ENCODE measurements at places on chromosomes 1 and 21.
A peak's percentile ranks its signal among the peaks of the same experiment; 100 is the strongest.

DNA sequence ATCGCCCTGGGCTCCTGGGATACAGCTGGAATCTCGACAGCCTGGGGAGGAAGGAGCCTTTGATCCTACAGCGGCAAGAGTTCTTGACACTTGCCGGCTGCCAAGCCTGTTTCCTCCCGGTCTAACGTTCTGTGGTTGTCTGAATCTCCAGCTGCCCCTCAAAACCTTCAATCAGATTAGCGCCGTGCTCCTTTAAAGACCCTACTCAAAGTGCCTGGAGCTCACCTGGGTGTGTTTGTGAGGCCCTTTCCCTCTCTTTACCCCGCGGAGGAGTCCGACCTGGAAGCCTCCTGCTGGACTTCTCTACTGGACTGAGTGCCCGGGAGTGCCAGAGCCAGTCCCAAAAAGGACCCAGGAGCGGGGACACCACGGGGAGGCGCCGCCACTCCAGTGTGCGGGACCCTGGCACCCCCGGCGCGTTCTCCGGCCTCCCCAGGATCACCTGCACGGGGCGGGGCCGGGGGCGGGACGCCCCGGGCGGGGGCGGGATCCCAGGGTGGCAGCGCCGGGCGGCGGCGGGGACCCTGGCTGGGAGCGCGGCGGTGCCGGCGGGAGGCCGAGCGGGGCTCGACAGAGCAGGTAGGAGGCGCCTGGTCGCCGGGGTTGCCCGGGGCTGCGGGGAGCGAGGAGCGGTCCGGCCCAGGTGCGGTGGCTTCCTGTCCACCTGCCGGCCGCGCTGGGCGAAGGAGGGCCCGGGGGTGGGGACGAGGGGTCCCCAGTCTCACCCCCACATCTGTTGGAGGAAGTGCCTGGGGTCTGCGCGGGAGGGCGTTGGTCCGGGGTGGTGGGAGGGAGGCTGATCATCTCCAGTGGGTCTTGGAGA, at the start of gene NCMAP:
TSS of gene NCMAP (plus strand) at position 497 of the 823 bp plus-strand sequence. CDS start 39,344 bp downstream, outside the sequence.
- peak; percentile 66 for DNase-seq

GRCh38 chr1:14660801-14661200, 62.3 kb downstream of the KAZN start:
- DNase-seq = peak; percentile 45

DNA sequence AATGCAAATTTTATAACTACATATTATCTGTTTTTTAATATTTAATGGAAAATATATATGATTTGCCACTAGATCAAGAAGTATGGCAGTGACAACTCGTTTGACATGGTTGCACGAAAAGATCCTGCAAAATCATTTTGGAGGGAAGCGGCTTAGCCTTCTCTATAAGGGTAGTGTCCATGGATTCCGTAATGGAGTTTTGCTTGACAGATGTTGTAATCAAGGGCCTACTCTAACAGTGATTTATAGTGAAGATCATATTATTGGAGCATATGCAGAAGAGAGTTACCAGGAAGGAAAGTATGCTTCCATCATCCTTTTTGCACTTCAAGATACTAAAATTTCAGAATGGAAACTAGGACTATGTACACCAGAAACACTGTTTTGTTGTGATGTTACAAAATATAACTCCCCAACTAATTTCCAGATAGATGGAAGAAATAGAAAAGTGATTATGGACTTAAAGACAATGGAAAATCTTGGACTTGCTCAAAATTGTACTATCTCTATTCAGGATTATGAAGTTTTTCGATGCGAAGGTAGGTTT, 556 bp downstream of the IFI44 start:
- peak; percentile 1 for DNase-seq

- DNase-seq = no peak
Observed at GRCh38 chr1:62013264-62013663, 181.4 kb upstream of the L1TD1 start.

DNA sequence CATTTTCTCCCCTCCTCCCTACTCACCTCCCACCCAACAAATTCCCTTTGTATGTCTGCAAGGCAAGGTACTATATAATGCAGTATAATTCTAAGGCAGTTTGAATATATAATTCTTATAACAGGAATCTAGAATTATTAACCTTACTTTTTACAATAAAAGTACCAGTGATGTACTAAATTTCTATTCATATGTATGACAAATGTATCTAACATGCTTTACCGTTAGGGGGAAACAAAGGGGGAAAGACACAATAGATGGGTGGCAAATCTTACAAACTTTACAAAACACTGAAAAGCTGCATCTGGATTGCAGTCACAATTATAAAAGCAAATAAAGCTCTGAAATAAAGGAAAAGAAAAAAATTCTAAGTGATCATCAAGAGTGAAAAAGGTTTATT, 2.3 kb downstream of the PIK3R3 start:
- no peak for DNase-seq

GRCh38 chr1:117061986-117062415, 1.9 kb downstream of the TTF2 start:
- DNase-seq = no peak

GRCh38 chr1:183702813-183703198, 49.7 kb upstream of the APOBEC4 start:
- no peak for DNase-seq

DNA sequence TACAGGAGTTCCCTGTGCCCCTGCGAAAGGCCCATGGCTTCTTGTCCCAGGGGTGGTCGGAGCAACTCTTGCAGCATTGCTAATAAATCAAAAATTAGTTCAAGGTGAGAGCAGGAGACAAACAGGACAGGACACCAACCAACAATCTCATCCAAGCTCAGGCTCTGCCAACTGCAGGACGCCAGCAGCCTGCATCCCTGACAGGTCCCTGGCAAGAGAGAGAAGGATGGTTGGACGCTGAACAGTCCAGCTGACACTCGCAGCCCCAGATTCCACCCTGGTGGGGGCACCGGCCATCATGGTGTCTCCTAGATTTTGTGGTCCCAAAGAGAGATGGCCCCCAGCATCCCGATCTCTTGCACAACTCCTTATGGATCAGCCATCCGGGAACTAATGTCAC, 142.1 kb upstream of the VAMP3 start:
- DNase-seq = no peak

- no peak for DNase-seq
Observed at GRCh38 chr1:50562106-50562505, 138.9 kb upstream of the DMRTA2 start.

- no peak for DNase-seq
Observed at GRCh38 chr1:25066256-25066655, 136.2 kb upstream of the RUNX3 start.

DNA sequence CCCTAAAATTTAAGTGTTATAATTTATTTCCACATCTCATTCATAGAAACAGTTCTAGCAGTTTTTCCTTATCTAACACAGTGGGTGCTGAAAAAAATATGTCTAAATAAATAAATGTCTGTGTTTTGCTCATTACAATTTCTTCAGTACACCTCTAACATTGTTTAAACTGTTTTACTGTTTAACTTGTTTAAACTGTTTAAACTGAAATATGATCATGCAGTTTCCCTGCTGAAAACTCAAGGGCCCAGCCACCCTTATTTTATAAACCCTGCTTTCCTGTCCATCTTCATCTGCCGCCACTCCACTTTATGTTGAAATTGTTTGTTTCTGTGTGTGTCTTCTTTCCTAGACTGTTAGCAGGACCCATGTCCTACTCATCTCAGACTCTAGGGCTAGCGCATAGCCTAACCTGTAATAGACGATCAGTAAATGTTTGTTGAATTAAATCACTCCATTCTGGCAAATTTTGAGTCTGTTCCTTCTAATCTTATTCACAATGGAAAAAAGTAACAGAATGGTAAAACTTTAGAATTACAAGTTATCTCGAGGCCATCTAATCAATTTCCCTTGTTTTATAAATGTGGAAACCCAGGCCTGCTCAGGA, 9.4 kb upstream of the PIK3C2B start:
- DNase-seq = no peak

DNA sequence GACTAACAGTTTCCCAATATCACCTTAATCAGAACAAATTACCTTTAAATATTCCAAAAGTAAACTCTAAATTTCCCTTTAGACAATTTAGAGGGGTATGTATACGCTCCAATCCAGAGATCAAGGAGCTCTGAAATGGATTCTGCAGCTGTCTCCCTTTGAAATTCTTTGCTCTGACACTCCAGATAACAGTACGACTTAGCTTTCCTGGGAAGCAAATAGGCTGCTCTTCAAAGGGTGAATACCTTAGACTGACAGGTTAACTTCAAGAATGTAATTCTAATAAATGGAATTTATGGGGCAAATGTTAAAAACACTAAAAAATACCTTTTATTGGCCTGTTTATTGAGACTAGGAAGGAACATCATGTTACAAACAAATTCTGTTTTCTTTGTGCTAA, 357.2 kb downstream of the USP25 start:
- no peak for DNase-seq

- DNase-seq = no peak
Observed at GRCh38 chr1:85411567-85412305, 53.2 kb downstream of the DDAH1 start.

- no peak for DNase-seq
Observed at GRCh38 chr1:226201029-226201593, 14.6 kb upstream of the ACBD3 start.

DNA sequence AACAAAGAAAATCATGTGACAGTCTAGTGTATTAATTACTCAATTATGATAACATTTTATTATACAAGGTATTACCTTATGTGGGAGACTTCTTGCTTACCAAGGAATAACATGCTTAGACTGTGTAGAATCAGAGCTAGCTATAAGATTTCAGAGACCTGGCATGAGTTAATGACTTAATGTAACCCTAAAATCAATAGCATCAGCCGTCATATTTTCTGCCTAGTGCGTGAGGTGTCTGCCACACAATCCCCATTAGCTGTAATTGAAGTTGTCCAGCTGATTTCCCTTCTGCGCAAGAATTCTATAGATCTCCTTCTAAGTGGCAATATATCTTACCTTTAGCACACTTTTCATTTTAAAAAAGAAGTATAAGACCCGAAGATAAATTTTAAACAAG, 28.8 kb downstream of the CHODL start:
- no peak for DNase-seq

DNA sequence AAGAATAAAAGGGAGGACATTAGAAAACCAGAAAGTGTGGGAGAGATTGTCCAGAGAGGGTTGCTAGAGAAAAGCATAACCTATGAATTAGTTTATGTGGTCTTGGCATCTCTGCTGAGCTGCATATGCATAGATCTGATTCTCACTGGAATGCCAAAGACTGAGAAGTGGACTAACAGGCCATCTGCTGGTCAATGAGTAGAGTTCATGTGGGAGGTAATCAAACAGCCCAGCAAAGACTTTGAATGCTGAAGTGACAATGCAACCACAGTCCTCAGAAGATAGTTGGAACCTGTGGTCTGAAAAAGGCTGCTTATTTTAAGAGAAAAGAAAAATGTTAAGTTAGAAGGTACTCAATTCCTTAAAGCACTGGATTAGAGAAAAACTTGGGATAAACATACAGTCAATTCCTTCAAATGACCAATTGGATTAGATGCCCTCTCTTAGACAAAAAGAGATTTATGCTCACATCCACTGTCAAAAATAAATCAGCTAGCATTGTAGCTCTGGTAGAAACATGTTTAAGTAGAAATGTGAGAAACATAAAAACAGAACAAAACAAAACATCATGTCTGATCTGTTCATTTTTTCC, 382.8 kb downstream of the AMY1C start:
- DNase-seq = no peak

DNA sequence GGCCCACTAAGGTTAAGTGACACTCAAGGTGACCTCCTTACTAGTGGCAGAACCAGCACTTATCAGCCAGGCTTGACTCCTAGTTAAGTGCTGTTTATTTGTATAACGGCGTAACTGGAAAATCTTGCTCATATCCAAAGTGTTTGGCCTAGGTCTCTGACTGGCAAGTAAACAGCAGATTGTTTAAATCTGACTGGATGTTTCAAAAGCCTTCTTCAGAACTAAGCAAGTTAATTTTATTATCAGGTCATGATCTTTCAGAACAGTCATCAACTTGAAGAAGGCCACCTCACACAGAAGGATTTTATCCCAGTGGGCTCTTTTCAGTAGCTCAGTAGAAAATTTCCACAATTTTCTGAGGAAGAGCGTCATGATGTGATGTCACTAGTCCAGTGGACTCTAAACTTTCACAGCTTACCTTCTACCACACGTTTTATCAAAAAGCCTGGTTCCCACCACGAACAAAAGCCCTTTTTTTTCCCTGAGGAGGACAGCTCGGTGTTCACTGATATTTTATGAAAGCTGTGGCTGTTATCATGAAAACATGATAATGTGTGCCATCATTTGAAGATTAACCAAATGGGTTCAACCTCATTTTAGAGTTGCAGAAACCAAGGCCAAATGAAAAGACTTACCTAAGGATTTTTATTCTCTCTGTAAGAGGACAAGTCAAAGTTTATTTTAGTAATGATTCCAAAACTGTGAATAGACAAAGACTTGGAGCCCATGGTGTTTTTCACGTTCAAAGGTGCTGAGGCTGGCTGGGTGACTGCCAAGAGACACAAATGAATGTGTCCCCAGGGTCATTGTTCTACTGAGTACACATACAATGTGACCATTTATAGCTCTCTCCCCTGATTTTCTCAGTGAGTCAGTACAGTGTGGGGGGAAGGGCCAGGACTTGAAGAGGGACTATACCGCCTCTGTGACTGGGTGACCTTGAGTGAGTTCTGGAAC, 9.1 kb downstream of the SGIP1 start:
- peak; percentile 85 for DNase-seq

GRCh38 chr21:45829668-45830067, 151.9 kb upstream of the COL6A1 start:
- DNase-seq = no peak

- no peak for DNase-seq
Observed at GRCh38 chr1:51072043-51072439, 30.0 kb upstream of the C1orf185 start.

- no peak for DNase-seq
Observed at GRCh38 chr1:159815926-159816325, 10.7 kb upstream of the SLAMF8 start.

DNA sequence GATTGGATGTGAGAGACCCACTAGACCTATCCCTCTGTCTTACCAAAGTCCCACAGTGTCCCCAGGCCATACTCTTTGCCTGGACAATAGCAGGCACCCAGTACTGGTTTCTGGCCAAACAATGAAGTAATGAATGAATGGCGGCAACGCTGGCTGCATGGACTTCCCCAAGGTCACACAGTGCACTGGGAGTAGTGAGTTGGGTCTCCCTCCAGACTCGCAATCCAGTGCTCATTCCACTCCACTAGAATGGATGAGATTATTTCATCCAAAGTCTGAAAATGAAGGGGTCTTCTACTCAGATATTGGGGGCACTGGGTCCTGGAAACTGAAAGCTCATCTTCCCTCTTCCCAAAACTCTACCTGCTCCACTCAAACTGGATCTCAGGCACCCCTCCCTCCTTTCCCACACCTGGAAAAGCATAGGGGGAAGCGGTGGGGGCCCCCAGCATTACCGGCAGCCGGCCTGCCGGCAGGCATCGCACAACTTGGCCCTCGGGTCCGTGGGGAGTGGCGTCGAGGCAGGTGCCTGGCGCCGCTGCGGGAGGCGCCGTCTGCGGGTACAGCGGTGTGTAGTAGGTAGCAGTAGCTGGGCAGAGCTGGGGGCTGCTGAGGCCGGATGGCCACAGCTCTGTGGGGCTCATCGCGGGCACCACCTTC, 816 bp downstream of the E2F2 start:
- peak; percentile 59 for DNase-seq

- DNase-seq = no peak
Observed at GRCh38 chr1:192821296-192821695, 12.5 kb downstream of the RGS2 start.

GRCh38 chr1:220198186-220199005, 73.9 kb downstream of the RAB3GAP2 start:
- DNase-seq = no peak

- no peak for DNase-seq
Observed at GRCh38 chr1:31426249-31426922, 13.4 kb downstream of the SERINC2 start.

GRCh38 chr1:17007121-17007520, 4.6 kb downstream of the ATP13A2 start:
- no peak for DNase-seq

All from small intestine (tissue), 16 donors.